Stimulated activated CD4-positive, alpha-beta T cell treated with anti-CD3 and anti-CD28 coated beads, TNF-alpha, amount 100 ng/mL, for 48 hours (primary cell): ENCODE measurements at places on chromosomes 7 and 10.

GRCh38 chr10:9096288-9096687, 1041.8 kb downstream of the GATA3 start:
- no peak for DNase-seq

GRCh38 chr10:111455776-111456426, 379.1 kb downstream of the ADRA2A start:
- DNase-seq = no peak

DNA sequence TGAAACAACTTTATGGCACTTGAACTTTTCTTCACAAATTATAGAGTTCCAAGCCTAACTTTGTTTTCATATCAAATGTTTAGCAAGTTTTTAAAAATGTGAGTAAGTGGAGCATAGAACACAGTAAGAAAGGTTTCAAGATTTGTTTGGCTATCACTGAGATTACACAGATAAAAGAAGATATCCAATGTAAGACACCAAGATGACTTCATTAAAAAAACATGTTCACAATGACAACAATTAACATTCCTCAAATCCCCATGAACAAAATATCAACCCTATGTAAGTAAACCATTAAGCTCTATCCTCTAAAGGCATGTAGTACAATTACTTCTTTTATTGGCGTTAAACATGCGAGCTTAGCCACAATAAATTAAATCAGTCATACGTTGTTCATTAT, 129.7 kb downstream of the RELN start:
- no peak for DNase-seq

DNA sequence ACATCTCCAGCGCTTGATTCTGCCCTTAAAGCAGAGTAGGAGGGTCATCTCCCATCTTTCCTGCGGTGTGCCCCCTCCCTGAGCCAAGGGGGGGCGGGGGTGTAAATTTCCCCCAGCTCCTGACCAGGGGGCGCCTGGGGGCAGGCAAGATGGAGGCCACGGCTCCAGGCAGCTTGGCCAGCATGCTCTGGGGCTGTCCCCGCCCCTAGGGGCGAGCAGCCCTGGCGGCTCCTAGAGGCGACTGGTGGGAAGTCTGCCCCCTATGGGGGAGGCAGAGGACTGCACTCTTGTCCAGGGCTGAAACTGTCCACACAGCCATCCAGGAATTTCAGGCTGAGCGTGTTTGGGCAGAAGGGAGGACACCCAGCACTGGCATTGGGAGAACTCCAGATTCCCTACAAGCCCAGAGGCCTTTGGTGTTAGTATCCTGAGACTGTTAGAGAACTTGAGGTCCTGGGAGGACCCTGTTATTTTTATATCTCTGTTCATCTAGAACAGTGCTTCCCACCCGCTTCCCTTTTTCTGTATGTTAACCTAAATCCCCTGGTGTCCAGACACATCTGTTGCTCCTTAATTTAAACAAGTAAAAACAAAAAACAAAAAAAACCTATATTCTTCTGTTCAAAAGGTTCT, 4.6 kb downstream of the STRA8 start:
- DNase-seq = no peak

DNA sequence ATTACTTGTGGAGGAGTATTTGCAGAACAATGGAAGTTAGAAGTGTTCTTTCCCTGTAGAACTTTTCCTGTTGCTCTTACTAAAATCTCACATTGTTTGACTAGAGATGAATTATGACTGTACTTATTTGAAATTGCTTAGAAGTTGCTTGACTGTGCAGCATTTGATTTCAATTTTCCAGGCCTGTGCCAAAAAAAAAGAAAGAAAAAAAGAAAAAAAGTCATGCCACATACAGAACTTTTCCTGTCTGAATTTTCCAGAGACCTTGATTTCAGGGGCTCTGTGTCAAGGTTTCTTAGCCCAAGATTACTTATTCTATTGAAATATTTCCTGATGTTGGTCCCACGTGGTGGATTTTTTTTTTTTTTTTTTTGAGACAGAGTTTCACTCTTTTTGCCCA, 3.5 kb upstream of the FAM171A1 start:
- DNase-seq = no peak

GRCh38 chr10:116470768-116471415, 43.2 kb downstream of the PNLIPRP3 start:
- no peak for DNase-seq

- DNase-seq = no peak
Measured at GRCh38 chr7:116548506-116548905, 23.7 kb downstream of the CAV1 start.

DNA sequence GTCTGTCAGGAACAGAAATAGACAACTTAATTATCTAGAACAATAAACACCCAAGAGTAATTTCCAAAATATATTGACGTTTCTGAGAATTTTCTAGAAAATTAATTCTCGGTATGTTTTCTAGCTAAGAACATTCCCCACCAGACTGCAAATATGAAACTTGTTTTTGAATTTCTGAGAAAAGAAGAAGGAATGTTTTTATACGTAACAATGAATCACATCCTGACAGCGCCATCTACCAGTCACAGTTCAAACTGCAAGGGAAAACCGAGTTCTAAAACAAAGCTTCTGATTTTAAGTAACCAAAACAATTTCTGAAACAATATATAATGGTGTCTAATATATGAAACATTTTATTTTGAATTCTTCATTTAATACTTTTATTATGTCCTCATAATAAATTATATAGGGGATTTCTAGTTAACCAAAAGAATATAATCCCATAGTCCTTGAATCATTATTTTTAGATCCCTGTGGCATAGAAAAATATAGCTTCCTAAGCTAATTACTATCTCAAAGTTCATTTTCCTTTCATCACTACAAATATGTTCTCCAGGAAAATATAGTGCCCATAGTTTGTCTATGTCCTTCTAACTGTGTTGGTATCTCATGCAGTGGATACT, 34.5 kb upstream of the MEOX2 start:
- no peak for DNase-seq

GRCh38 chr10:7546385-7546967, 120.3 kb downstream of the ITIH5 start:
- DNase-seq = no peak

DNA sequence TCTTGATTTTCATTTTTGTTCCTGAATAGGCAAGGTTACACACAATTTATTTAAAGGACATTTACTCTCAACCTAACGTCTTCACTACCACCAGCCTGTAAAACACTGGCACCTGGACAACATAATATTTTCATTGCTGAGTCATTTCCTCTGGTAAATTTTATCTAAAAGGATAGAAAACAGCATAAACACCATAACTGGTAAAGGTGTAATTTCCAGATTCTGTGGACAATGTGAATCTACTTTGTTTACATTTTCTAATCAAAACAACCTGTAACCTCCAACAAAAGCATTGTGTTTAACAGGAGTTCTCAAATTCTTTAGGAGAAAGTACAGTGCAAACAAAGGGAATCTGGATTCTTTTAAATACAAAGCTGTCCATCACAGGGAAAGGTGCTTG, 472.0 kb upstream of the AKR1E2 start:
- DNase-seq = no peak

DNA sequence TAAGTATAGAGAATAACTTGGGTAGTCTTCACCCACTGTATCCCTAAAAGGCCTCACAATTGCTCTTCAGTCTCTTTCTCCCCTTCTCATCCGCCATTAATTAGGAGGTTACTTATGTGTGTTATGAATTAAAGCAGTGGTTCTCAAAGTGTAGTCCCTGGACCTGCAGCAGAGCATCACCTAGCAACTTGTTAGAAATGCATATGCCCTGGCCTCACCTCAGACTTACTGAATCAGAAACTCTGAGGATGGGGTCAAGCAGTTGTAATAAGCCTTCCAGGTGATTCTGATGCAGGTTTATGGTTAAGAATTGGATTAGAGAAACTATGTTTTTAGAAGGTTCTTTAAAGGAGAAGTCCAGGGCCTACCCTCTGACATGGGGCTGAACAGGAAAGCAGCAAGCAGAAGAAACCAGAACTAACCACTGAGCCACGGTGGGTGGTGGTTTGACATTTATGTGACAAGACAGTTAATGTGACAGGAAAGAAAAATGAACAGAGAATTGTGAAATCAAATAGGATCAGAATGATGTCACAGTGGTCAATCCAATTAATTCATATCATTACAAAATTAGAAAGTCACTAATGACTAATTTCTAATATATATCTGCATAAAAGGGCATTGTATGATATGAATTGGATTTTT, 37.6 kb downstream of the ENTPD1 start:
- no peak for DNase-seq

DNA sequence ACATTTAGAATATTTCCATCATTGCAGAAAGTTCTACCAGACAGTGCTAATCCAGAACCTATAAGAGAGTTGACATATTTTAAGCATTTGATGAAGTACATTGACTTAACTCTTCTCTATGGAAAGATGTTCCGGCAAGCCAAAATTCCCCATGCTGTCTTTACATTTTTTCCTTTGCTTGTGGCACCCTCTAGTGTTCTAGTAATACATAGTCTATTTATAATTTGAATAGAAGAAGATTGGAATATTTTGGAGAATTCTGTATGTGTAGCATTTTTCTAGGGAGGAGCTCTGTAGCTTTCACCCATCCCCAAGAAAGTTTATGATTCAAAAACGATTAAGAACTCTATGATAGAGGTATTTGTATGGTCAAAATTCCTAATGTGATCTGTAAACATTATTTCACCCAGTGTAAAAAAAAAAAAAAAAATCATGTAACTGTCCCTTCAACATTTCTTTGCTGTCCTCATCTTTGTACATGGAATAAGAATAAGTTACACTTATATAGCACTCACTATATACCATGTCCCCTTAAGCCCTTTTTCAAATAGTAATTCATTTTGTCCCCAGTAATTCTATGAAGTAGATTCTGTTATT, 33.2 kb downstream of the NRF1 start:
- DNase-seq = no peak

GRCh38 chr10:86757113-86757972, 924 bp downstream of the BMPR1A start:
- no peak for DNase-seq

DNA sequence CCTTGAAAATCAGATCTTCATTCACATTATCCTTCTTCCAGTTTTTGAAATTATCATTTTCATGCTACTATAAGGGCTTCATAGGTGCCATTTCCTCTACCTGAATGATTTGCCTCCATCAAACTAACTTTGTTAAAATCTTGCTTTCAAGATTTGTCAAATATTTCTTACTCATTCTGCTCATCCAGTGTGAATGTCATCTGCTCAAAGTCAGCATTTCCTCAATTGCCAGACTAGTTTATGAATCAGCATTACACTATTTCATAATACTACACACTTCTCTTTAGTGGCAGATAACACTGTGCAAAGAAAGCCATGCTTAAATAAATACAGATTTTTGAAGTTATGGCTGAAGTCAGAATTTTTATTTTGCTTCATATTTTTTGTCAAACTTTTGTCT, 21.3 kb upstream of the LIPF start:
- no peak for DNase-seq

- DNase-seq = no peak
Measured at GRCh38 chr10:108404155-108404554, 1239.6 kb upstream of the SORCS1 start.
